Hematopoietic multipotent progenitor cell (in vitro differentiated cells): ENCODE measurements at places on chromosomes 5 and 9. TPM values are rescaled to one million over a fixed set of nuclear protein-coding genes. Genes with fewer than 3 reads are reported as not detected.

DNA sequence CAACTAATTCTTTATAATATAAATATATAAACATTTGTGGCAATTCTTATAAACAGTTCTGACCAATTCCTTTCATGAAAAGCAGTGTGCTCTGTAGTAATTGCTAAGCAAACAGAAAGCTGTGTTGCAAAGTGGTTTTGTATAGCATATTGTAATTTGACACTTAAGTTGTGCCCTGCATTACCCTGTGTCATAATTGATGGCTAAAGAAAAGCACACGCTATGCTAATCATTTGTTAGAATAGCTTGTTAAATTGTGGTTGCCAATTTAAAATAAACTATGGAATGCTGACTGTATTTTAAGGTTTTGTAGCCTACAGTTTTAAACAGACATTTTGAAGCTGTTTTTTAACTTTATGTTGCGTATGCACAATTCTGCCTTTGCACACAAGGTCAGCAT is 140.0 kb downstream of the PBX3 start:
- no peak for DNase-seq

ARHGEF28 gene
- 0.27 TPM for total RNA-seq

CERT1 gene
- 14.0 TPM for total RNA-seq

- no peak for DNase-seq
Measured at GRCh38 chr9:38114905-38115304, 45.9 kb upstream of the SHB start.

RFK gene
- 20.7 TPM for total RNA-seq

DNA sequence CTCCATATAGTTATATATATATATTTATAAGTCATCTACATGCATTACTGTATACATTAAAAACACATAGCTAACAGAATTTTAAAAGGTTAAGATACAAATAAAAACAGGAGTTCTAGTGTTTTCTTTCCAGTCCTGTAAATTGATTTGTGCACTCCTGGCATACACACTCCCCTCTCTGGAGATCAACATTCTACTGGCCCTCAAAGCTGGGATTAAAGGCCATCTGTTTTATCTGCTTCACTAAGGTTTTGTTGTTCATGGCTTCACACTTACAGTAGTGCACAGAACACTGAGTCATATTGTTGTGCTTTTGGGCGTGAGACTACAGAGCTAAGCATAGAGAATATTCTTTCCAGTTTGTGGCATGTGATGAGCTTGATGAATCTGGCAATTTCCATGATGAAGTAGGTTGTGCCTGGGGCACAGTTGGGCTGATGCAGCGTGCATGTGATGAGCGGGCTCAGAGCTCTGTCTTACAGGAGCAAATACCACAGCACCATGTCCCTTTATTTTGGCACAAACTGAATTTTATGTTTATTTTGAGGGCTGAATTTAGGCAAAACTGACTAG is 98.2 kb downstream of the TAF11L14 start:
- no peak for DNase-seq

DNA sequence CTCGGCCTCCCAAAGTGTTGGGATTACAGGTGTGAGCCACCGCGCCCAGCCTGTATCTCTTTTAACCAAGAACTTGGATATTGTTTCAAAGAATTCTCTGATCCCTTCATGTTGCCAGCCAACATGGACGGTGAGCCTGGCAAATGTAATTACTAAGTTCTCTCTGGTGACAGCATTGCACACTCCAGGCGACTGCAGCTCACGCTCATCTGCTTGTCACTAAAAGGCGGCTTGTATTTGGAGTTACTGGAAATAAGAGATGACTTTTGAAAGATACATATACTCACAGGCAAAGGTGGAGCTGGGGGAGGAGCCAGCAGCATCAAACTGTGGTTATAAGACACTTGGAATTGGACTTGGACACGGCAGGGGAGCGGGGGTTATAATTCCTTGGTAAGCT is 172.3 kb downstream of the SLIT3 start:
- DNase-seq, result no peak

- no peak for DNase-seq
Measured at GRCh38 chr5:123538670-123539459, 26.9 kb downstream of the CSNK1G3 start.

- DNase-seq, result no peak
Measured at GRCh38 chr5:98581112-98581997, 192.1 kb upstream of the RGMB start.

SYK gene
- 62.7 TPM for total RNA-seq

GRCh38 chr9:2181792-2182191 is 166.6 kb downstream of the SMARCA2 start:
- peak; percentile 43 for DNase-seq

IL3 gene
- not detected for total RNA-seq

- peak; percentile 72 for DNase-seq
Measured at GRCh38 chr5:10452768-10453331, 11.2 kb downstream of the ROPN1L start.

PPP3R2 gene
- total RNA-seq, result not detected

GRCh38 chr5:127111112-127111511 is 37.8 kb upstream of the C5orf63 start:
- DNase-seq, result no peak

DNA sequence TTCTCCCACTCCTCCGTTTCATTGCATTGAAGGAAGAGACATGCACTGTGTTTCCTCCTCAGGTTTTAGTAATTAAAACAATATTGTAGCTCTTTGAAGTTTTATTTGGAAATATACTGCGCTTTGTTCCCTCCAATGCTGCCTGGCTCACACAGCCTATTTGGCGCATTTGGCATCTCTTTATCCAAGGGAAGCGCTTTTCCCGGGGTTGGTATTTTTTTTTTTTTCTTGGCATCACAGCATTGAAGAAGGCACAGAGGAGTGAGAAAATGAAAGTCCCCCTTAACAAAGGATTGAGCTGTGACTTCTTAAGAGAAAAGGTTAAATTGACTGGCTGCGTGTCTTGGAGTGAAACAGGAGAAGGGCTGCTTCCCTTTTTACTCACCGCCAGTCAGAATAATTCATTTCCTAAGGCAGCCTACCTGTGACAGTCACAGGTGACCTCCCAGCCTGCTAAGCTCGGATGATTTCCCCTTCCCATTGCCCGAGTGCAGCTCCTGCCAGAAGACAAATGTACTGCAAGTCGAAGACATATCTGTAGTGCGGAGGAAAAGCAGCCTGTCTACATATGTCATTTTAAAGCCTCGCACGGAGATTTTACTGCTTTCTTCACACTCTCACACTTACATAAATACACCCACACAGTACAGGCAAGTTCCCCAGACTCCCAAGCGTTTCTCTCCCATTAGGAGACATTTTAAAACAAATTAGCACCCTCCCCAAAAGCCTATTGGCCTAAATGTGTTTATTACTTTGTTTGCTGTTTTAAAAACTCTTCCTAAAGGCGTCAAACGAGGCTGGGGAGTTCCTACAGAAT is 665.5 kb upstream of the ZNF608 start:
- no peak for DNase-seq

TUSC1 gene
- total RNA-seq, result 14.3 TPM

- DNase-seq, result no peak
Measured at GRCh38 chr5:122470365-122470764, 158.3 kb downstream of the SNCAIP start.

- no peak for DNase-seq
Measured at GRCh38 chr5:110917161-110917875, 154.2 kb upstream of the TSLP start.

OBP2B gene
- not detected for total RNA-seq

MARVELD2 gene
- total RNA-seq, result 0.27 TPM

DNA sequence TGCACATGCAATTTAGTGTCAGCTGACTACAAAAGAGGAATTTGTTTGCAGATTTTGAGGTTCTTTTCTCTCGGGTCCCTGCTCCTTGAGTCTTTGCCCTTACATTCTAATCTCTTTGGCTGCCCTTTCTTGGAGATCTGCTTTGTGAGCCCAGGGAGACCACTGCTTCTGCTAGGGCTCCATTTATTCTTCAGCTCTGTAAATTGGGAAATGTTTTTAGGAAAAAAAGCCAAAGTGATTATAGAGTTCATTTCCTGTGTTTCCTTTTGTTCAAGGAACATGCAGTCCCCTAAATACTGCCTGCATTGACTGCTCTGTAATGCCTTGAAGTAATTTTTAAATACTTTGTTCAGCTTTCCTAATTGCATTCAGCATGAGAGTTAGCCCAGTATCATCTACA is 197.4 kb downstream of the CSNK1G3 start:
- no peak for DNase-seq
